Esophagus muscularis mucosa (tissue), 4 donors: ENCODE measurements at places on chromosomes 3 and 15. TPM values are rescaled to one million over a fixed set of nuclear protein-coding genes. Genes with fewer than 3 reads are reported as not detected.
A peak's percentile ranks its signal among the peaks of the same experiment; 100 is the strongest.

Gene ARRDC4
- total RNA-seq = 115 TPM

- DNase-seq = peak; percentile 64
Observed at GRCh38 chr15:97817276-97817890, 143.1 kb upstream of the ARRDC4 start.

Gene PRR20G
- total RNA-seq = not detected

Gene GOLGA6A
- total RNA-seq = not detected

Gene CATSPER2
- 2.1 TPM for total RNA-seq

GRCh38 chr3:146313746-146314111, 62.8 kb upstream of the PLSCR4 start:
- no peak for DNase-seq

Gene RAB5A
- 77.8 TPM for total RNA-seq

DNA sequence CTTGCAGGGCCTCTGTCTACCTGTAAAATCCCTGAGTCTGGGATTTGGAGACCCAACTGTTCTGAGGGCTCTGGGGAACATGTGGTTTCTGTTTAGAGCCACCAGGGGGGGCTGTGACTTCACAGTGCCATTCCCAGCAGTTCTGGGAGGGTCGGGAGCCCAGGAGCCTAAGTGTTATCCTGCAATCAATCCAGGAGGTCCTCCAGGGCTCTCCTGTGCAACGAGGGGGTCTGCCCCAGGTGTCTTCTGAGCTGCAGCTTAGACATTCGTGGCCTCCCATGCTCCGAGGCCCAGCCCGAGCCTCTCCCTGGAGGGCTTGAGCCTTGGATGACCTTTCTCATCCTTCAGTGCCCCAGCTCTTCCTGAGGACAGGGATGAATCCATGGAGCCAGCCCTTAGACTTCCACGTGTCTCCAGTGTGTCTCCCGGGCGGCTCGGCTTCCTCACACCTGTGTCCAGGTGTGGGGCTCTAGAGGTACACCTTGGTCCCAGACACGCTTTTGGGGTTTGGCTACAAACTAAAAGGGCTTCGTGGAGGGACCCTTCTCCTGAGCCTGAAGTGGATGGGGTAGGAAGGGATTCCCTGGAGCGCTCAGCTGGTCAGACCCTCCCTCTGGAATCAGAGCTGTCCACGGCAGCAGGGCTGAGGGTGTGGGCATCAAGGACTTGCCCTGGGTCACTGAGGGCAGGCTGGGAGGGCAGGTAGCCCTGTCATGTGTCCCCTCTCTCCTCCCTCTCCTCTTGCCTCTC, 20.3 kb upstream of the ABTB1 start:
- DNase-seq = no peak

DNA sequence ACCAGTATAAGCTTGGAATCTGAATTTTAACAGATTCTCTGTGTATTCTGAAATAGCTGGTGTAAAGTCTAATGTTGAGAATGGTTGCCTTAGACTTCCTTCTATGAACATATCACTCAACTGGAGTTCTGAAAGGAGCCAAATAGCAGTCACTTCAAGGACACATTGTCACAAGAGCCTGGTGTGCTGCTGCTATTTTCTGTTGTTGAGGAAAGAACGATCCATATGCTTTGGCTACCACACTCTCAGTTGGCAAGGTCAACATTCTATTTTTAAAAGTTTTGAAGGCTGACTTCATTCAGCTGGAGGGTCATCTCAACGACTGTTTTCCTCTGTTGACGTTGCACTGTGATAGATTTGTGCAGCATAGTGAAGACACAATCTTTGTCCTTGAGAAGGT, 248.7 kb downstream of the TUSC7 start:
- no peak for DNase-seq
